Right cardiac atrium (tissue), 5 donors: ENCODE measurements at places on chromosomes 5 and 9. TPM values are rescaled to one million over a fixed set of nuclear protein-coding genes. Genes with fewer than 3 reads are reported as not detected.

DNA sequence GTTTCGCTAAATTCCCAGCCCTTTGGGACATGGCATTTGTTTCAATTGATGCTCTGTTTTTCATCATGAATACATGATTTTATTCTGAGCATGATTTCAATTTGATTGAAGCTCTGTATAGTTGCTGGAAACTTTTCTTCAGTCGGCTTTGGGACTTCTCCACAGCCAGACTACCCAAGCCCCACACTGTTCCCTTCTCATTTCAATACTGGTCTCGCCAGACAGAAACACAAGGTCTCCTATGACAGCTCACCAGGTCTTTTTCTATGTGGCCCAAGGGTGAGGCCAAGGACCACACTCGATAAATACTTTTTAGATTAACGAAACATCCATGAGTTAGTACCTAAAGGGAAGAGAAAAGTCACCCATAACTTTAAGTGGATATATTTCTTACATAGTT lies 132.2 kb downstream of the ARL15 start:
- no peak for DNase-seq

- DNase-seq = peak; percentile 83
These were observed 115.7 kb upstream of the MSX2 start for GRCh38 chr5:174608631-174609097.

DNA sequence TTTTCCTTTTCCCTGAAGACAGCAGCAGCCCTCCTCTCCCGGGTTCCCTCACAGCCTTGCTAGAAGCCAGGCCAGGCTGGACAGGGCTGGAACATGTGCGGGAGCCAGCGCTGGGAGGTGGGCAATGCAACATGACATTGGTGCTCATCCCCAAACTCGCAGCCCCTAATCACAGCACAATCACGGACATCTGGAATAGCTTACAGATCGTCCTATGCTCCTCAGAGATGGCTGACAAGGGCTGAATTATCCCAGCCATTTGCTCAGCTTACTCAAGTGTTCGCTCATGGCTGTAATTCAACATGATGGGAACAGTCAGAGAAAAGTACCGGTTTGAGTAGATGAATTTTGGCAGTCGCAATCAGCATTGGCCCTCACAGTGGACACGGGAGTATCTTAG lies 49.8 kb downstream of the FSTL4 start:
- DNase-seq = no peak

GRCh38 chr9:15180124-15180523 lies 126.9 kb downstream of the TTC39B start:
- no peak for DNase-seq

GRCh38 chr9:102855641-102856040 lies 139.5 kb upstream of the CYLC2 start:
- no peak for DNase-seq

- DNase-seq = no peak
These were observed 9.0 kb downstream of the UBAP1 start for GRCh38 chr9:34187891-34188240.

- no peak for DNase-seq
These were observed 206.6 kb downstream of the MAT2B start for GRCh38 chr5:163712011-163712410.

DNA sequence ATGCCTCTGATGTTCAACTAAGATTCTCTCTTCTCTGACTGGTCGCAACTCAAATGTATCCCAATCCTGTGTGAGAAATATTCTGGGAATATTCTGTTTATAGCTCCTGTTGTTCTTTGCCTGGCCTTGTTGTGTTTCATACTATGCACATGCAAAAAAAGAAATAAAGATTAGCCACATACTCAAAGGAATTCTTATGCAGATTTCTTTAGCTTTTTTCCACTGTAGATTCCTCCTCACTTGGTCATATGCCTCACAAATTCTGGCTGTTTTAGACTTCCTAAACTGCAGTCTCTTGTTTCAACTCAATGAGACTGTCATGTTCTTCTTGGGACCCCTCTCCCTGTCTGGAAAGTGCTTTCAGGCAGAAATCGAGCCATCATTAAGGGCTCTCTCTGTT lies 217.5 kb upstream of the SH3GL2 start:
- no peak for DNase-seq

DNA sequence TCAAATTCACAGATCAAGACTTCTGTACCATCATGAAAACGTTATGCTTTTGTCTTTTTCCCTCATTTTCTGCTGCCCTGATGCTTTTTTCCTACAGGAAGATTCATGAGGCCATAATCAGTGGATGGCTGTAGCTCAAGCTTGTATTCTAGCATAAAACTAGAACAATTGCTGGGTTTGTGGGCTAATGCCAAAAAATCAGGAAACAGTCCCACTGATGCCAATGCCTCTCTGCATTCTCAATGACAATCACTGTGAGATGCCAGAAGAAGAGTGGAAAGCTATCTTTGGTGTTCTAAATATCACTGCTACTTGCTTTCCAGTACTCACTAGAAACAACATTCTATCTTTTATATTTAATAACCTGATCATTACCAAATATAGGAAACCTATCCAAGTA lies 33.3 kb upstream of the FAM170A start:
- no peak for DNase-seq

DNA sequence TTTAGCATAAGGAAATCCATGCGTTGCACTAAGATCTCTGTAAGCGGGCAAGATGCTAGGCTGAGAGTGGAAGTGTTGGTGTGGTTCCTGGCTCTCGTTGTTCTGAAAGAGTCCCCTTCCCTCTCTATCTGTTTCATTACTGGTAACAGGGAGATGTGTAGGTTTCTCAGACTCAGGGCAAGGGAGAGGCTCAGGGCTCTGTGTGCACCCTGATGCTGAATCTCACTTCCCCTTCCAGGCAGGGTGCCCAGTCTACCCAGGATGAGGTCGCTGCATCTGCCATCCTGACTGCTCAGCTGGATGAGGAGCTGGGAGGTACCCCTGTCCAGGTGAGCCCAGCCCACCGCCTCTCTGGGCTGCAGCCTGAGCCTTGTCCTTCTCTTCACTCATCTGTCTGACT lies 45.7 kb downstream of the STOM start:
- DNase-seq = no peak

GRCh38 chr9:113427629-113428028 lies 17.1 kb downstream of the C9orf43 start:
- DNase-seq = no peak

DNA sequence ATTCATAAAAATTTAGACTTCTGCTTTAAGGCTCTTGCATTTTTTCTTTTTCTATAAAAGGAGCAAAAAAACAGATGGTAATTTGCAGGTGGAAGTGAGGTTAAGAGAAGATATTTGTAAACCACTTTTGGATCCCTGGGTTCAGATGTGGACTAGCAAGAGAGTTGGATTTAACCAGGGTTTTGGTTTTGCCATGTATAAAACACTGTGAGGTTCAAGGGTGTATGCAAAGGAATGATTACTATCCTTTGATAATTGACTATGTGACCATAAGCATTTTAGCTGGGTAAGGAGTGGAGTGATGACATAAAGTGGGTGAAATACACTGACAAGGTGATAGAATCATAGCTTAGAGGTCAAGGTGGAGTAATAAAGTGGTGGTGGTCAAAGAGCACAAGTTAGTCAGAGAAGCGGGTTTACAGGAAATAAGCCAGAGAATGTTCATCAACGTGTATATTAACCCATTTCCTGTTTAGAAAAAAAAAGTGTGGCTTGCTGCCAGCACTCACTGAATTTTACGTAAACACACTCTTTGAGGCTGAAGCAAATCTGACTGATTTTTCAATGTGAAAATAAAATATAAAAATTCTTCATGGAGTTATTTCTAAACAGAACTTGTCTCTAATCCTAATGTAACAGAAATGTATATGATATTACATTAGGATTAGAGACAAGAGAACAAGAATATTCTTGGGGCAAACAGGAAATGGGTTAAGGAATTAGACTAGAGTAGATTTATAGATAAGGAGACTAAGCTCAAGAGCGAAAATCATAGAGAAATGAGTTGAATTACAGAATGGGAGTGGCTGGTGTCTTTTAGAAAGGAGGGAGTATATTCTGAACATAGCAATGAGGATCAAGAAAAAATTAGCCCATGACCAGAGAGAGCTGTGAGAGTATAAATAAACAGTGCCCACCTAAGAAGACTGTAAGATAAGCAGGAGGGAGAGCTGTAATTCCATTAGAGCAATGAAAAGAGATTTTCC lies 74.5 kb downstream of the CDKN2A start:
- DNase-seq = no peak

GRCh38 chr5:88889189-88890069 lies 6.4 kb upstream of the MEF2C start:
- peak; percentile 88 for DNase-seq

- no peak for DNase-seq
These were observed 12.1 kb upstream of the PSD2 start for GRCh38 chr5:139783436-139783965.

DNA sequence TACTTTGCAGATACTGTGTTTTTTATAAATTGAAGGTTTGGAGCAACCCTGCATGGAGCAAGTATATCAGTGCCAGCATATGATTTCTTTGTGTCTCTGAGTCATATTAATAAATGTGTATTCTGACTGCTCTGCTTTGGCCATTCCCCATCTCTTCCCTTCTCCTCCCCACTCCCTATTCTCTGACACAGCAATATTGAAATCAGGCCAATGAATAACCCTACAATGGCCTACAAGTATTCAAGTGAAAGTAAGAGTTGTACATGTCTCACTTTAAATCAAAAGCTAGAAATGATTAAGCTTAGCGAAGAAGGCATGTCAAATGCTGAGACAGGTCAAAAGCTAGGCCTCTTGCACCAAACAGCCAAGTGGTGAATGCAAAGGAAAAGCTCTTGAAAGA lies 82.2 kb upstream of the TLX3 start:
- no peak for DNase-seq

- no peak for DNase-seq
These were observed 6.1 kb upstream of the ADGRD2 start for GRCh38 chr9:124444166-124444565.

- no peak for DNase-seq
These were observed 9.8 kb downstream of the COL5A1 start for GRCh38 chr9:134651226-134651905.

GRCh38 chr9:114049441-114050225 lies 28.5 kb downstream of the AMBP start:
- no peak for DNase-seq

GRCh38 chr5:172540099-172540870 lies 86.0 kb upstream of the SH3PXD2B start:
- no peak for DNase-seq

The HACD4 gene
- 0.99 TPM for total RNA-seq

The SLCO6A1 gene
- not detected for total RNA-seq

The HTR4 gene
- total RNA-seq = 7.6 TPM

The FBP1 gene
- 2.4 TPM for total RNA-seq

The C5orf63 gene
- 6.6 TPM for total RNA-seq
